B cell (primary cell): ENCODE measurements at places on chromosomes 6 and 20.

GRCh38 chr20:45997187-45997586 lies 11.5 kb upstream of the MMP9 start:
- DNase-seq: no peak

GRCh38 chr6:168985705-168986104 lies 267.9 kb downstream of the THBS2 start:
- DNase-seq: no peak

GRCh38 chr6:169165561-169166300 lies 87.9 kb downstream of the THBS2 start:
- no peak for DNase-seq

- no peak for DNase-seq
These were observed 37.1 kb downstream of the EYA2 start for GRCh38 chr20:46931699-46932098.

DNA sequence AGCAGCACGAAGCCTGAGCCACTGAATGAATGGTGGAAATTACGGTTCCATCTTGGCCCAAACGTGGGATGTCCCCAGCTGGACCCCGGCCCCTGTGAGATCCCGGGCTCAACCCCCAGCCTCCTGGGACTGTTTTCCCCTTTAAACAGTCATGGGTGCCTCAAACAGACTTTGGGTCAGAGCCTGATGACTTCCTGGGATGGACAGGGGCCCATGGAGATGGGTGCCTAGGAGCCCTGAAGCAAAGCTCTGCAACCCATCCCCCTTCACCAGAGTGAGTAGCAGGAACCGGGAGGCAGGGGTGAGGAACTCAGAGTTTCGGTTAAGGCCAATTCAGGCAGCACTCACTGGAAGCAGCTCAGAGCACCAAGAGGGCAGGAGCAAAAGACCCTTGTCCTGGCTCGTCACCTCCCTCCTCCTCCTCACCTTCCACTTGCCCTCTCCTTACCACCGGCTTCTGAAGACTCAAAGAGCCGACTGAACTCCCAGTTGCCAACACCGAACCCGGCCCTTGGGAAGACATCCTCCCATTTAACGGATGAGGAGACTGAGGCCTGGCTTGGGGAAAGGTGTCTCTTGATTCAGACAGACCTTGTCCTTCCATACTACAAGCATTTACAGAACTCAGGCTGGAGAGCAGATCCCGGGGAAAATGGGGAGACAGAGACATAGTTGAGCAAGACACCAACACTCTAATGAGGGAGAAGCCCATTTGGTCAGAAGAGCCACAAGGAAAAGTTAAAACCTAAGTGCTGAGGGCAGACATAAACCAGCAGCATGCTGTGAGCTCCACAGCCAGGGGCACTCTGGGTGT lies 14.9 kb upstream of the TLDC2 start:
- no peak for DNase-seq

DNA sequence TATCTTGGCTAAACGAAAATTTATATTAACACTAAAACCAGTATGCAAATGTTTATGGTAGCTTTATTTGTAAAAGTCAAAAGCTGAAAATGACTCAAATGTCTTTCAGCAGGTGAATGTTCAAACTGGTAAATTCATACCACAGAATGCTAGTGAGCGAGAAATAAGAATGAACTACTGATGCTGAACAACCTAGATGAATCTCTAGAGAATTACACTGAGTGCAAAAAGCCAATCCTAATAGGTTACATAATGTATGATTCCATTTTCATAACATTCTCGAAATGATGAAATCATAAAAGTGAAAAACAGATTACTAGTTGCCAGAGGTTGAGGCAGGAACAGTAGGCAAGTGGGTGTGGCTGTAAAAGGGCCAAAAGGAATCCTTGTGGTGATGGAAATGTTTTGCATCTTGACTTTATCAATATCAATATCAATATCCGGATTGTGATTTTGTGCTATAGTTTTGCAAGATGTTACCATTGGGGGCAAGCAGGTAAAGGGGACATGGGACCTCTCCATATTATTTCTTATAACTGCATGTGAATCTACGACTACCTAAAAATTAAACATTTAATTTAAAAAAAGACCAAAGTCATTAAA lies 26.1 kb downstream of the ZNF311 start:
- no peak for DNase-seq

- no peak for DNase-seq
These were observed 74.3 kb upstream of the MLN start for GRCh38 chr6:33877982-33878535.

GRCh38 chr6:71387179-71387578 lies 98.6 kb downstream of the OGFRL1 start:
- no peak for DNase-seq

DNA sequence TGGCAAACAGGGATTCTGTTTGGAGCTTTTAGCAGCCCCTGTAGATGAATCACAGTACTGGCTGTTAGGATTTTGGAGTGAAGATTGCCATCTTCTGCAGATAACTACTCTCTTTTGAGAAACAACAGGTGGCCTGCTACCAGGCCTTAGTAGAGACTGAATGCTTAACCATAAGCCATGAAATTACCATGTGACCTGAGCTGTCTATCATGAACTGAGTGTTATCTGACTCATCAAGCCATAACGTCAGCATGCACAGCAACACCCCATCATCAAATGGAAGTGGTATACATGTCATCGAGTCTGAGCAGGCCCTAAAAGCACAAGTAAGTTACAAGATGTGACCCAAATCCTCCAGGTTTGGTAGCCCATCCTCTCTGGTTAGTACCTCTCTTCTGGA lies 132.6 kb downstream of the GPR63 start:
- no peak for DNase-seq

DNA sequence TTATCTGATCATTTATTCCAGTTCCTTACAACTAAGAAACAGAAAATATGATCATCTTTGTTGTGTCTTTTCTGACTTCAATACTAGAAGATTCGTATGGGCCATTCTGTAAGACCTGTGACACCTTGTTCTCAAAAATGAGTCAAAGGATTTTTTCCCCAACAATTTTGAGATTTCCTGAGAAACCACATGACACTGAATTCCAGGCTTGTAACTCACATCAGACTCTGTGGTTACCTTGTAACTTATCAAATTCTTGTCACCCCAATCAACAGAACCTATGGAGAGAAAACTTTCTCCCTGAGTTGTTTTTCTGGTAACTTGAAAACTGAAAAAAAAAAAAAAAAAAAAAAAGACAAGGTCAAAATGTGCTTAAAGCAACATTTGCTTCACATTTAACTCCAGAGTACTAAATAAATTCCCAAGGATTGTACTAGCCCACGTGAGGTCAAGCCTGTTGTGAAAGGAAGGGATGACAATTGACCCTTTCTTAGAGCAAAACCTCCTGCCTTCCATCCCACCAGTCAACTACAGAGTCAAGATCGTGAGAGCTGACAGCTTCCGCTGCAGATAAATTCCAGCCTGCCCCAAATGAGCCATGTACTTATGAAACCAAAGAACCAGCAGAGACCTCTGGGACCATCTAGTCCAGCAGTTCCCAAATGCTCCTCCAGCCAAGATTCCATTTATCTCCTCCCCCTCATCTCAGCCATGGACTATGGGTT lies 140.3 kb downstream of the TBX18 start:
- DNase-seq: no peak

GRCh38 chr6:33692760-33693158 lies 18.7 kb downstream of the UQCC2 start:
- peak; percentile 85 for DNase-seq

- no peak for DNase-seq
These were observed 2.5 kb downstream of the DCDC2 start for GRCh38 chr6:24355393-24355792.

DNA sequence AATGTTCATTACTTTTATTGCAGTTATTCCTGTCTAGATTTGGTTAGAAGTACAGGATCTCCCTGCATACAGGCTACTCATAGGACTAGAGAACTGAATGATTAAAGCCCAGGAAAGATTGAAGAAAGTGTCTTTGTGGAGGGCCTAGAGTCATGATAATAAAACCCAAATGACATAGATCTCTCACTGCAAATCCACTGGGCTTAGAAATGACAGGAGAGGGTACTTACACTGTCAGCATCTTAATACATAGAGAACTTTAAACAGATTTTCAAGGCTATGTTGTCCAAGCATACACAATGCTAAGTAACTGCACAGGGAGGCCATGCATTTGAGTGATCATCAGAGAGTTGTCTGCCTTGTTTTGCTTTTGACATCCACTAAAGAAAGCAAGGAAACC lies 383.8 kb upstream of the MAP3K7 start:
- no peak for DNase-seq

- DNase-seq: no peak
These were observed 62.6 kb upstream of the FAM83B start for GRCh38 chr6:54784011-54784410.

GRCh38 chr20:54535033-54535432 lies 59.6 kb downstream of the DOK5 start:
- no peak for DNase-seq

DNA sequence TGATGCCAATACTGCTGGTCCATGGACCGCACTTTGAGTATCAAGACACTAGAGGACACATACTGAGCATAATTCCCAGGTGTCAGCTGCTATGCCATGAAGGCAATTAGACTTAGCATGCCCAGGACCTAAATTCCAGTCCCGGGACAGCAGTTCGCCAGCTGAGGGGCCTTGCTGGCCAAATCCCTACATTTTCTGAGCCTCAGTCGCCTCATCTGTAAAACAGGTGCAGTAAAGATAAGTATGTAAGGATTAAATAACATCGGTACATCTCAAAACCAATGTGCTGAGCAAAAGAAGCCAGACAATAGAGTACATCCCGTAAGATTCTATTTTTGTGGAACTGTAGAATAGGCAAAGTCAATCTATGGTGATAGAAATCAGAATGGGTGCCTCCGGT lies 1.0 kb downstream of the BFSP1 start:
- no peak for DNase-seq

DNA sequence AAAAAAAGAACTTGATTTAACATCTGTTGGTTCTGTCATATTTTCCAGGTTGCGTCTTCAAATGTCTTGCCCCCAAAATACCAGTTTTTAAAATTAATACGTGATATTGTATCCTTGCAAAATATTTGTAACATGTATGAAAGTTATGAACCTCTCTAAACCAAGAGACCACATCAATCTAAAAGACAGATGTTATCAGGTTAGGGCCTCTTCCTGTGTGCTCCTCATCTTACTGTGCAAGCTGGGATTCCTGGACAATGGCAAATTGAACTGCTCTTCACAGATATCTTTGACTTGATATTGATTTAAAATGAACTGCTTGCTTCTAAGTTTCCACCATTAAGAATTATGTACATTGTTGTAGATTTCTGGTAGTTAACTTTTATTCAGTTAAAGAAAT lies 9.6 kb downstream of the TMEM239 start:
- no peak for DNase-seq

GRCh38 chr6:109182578-109182977 lies 87.3 kb downstream of the CEP57L1 start:
- DNase-seq: no peak

DNA sequence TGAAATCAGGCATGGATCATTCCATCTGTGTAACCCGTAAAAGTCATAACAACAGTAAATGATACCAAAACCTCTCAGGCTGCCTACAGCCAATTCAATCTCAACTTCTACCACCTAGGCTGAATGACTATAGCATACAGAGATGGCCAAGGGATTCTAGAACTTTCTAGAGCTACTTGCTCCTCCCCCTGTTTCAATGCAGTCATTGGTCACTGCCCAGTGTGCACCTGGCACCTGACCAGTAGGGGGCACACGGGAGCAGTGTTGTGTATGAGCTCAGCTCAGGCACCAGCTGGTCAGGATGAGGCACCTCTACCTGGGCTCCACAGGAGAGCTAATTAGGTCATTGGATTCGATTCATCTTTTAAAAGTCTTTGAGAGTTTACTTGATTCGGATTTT lies 86.2 kb downstream of the PLEKHG1 start:
- DNase-seq: peak; percentile 73

DNA sequence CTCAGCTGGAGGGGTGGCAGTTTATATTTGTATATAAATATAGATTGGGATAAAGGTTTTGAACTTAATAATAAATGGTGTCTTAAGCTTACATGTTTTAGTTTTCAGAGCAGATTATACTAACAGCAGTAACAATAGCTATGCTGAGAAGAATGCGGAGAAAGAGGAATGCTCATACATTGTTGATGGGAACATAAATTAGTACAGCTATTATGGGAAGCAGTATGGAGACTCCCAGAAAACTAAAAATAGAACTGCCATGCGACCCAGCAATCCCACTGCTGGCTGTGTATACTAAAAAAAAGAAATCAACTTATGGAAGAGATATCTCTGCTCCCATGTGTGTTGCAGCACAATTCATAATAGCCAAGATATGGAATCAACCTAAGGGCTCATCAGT lies 127.9 kb downstream of the BCKDHB start:
- DNase-seq: no peak

- no peak for DNase-seq
These were observed 145.2 kb upstream of the THEMIS start for GRCh38 chr6:128046033-128046432.

- DNase-seq: peak; percentile 66
These were observed 831 bp downstream of the PMEPA1 start for GRCh38 chr20:57708694-57709673.

DNA sequence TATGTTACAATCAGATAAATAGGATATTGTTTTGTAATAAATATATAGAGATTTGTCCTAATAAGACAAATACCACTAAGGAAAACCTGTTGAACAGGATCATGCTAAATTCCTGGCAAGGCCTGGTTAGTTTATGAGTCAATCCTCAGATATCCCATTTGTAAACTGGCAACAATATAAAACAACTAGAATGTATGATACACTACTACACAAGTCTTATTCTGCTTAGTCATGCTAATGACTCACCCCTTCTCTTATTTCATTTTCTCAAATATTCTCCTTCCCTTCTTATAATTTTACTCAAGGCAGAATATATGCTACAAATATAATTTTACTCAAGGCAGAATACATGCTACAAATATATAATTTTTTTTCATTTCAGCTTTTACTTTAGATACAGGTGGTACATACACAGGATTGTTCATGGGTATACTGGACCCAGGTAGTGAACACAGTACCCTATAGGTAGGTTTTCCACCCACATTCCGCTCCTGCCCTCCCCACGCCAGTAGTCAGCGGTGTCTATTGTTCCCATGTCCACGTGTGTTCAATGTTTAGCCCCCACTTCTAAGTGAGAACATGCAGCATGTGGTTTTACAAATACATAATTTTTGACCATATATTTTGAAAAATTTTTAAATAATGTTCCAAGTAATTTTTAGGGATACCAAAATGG lies 6.3 kb downstream of the OSER1 start:
- DNase-seq: no peak

GRCh38 chr20:62941792-62942191 lies 3.8 kb downstream of the GID8 start:
- DNase-seq: no peak

GRCh38 chr6:21102624-21103023 lies 490.9 kb upstream of the SOX4 start:
- DNase-seq: no peak

DNA sequence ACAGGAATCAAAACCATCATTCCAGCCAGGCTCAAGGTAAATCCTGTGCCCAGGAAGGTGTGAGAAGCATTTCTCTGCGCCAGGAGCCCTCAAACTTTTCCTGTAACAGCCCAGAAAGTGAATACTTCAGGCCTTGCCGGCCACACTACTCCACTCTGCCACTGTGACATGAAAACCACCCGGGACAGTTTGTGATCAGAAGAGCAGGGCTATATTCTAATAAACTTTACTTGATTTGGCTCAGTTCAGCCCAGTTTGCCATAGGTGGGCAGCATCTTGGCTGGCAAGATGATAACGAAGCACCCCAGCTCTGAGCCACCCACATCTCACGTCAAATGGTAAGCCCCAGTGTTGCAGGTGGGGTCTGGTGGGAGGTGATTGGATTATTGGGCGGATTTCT lies 249.4 kb downstream of the DLL1 start:
- no peak for DNase-seq

GRCh38 chr6:123965894-123966293 lies 162.2 kb downstream of the NKAIN2 start:
- DNase-seq: no peak
